ENCODE measurements at places on chromosomes 3 and 15.
A peak's percentile ranks its signal among the peaks of the same experiment; 100 is the strongest.

- H3K4me3 ChIP-seq = peak overlapping the region; percentile 93
- no peaks in the 10 kb centered on the region for H3K27me3 ChIP-seq
- H3K4me1 ChIP-seq = peaks cover 53% of the 10 kb centered on the region
- H3K36me3 ChIP-seq = peaks cover 37% of the 10 kb centered on the region
Observed at GRCh38 chr15:90231028-90232017, 2.4 kb downstream of the CIB1 start.

DNA sequence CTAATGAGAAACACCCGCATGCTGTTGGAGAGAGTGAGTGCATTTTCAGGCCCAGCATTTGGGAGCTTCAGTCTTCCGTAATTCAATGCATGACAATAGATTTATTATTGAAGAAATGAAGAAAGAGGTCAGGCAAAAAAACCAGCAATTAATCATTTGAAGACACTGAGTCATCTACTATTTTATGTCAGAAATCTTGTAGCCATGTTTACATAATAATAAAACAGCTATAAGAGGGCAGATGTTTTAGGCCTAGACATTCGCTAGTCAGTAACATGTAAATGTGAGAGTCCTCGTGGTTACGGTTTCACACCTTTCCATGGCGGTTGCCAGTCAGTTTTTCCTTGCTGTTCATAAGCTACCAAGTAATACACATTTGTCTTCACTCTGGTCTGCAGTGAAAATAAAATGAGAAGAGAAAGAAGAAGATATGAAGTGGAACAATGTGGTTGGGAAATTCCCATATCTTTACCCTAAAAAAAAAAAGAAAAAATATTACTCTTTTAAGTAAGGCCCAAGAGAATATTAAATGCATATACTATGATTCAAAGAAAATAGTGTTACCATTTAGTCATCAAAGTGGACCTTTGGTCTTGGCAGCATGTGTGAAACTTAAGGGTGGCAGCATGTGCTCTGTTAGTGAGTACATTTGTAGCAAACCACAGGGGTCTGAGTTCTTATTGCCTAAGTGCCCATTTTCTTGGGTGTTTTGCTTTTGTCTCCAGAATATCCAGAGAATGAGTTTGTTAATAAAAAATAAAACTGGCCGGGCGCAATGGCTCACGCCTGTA lies 140.5 kb upstream of the TBL1XR1 start:
- peaks cover 7% of the 10 kb centered on the region for H3K36me3 ChIP-seq
- peak overlapping the region; percentile 51 for H3K4me3 ChIP-seq
- H3K27me3 ChIP-seq = peaks cover 8% of the 10 kb centered on the region
- peak overlapping the region; percentile 95 for H3K27ac ChIP-seq
- DNase-seq = peak; percentile 66

- no peaks in the 10 kb centered on the region for H3K4me1 ChIP-seq
- H3K27ac ChIP-seq = no peak overlapping the region
- H3K4me3 ChIP-seq = no peak overlapping the region
- DNase-seq = no peak
Observed at GRCh38 chr3:154086286-154086685, 34.9 kb upstream of the ARHGEF26 start.

DNA sequence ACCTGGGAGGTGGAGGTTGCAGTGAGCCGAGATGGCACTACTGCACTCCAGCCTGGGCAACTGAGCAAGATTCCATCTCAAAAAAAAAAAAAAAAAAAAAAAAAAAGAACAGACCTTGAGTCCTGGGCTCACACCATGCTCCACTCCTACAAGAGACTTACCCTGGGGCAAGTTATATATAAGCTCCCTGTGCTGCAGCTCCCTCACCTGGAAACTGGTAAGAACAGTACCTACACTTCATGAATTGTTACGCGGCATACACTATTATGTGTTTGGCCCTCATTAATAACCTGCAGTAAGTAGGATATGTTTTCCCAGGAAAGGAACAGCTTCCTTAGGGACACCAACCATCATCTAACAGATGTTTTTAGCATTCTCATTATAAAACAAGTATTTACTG lies 119.6 kb downstream of the FMN1 start:
- no peak overlapping the region for H3K4me3 ChIP-seq
- no peak for DNase-seq
- H3K4me1 ChIP-seq = no peaks in the 10 kb centered on the region
- no peaks in the 10 kb centered on the region for H3K36me3 ChIP-seq
- peaks cover 18% of the 10 kb centered on the region for H3K27me3 ChIP-seq

DNA sequence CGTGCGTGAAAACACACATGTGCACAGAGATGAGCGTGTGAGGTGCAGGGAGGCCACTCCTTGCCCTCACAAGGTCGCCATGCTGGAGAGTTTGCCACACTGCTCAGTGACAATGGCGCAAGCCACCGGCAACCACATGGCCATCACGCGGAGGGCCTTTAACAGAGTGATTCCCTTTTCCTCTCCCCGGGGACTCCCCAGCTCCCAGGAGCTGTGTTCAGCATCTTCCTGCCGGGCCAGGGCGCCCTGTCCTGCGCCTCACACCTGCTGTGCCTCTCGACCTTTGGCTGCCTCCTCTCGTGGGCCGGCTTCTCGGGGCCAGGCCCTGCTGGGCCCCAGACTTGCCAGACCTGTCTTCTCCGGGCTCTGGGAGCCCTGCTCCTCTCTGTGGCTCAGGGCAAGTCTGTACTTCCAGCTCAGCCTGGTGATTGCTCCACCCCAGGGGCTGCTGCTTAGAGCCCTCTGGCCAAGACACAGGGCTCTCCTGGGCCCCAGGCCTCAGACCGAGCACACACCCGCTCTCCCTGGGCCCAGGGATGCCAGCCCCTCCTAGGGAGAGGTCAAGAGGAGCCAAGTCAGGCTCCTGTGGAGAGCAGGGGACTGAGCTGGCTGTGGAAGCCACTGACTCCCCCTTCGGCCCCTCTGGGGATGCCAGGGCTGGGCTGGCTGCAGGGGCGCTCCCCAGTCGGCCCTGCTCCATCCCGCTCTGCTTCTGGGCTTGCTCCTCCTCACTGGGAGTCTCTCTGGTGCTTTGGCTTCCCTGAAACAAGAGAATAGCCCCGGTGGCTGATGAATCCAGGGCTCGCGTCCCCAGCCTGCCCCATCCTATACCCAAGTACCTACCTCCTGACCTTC lies 5.6 kb downstream of the CCDC9B start:
- H3K27me3 ChIP-seq = no peaks in the 10 kb centered on the region
- H3K27ac ChIP-seq = no peak overlapping the region
- no peak overlapping the region for H3K4me3 ChIP-seq
- no peaks in the 10 kb centered on the region for H3K36me3 ChIP-seq
- no peak for DNase-seq

GRCh38 chr3:47766186-47766585 lies 15.5 kb downstream of the SMARCC1 start:
- H3K27me3 ChIP-seq = no peaks in the 10 kb centered on the region
- no peak overlapping the region for H3K27ac ChIP-seq
- DNase-seq = no peak
- H3K36me3 ChIP-seq = peaks cover 20% of the 10 kb centered on the region
- no peak overlapping the region for H3K4me3 ChIP-seq
- H3K4me1 ChIP-seq = peaks cover 12% of the 10 kb centered on the region

Measured in activated T-helper 1 cell treated with anti-CD3 and anti-CD28 coated beads, Interleukin-12 subunit alpha, Interleukin-12 subunit beta, Interleukin-2, Interleukin-4 antibody, amounts not matched to agents 30 ng/mL and 10 ng/mL and 1 ng/mL, durations not matched to agents 14 hours and 24 hours and 36 hours (primary cell).